ENCODE measurements at places on chromosomes 1 and 21. TPM values are rescaled to one million over a fixed set of nuclear protein-coding genes. Genes with fewer than 3 reads are reported as not detected.

The ALG14 gene
- 2.4 TPM for total RNA-seq

The HCRTR1 gene
- 0.18 TPM for total RNA-seq

The SPRR2A gene
- total RNA-seq: not detected

The SMAP2 gene
- total RNA-seq: 5.4 TPM

The IGSF5 gene
- not detected for total RNA-seq

The ILDR2 gene
- 0.25 TPM for total RNA-seq

The OR2T4 gene
- total RNA-seq: not detected

The HFM1 gene
- 0.49 TPM for total RNA-seq

The ADAMTS4 gene
- 3.1 TPM for total RNA-seq

The CD160 gene
- total RNA-seq: not detected
